NCI-H2171 (cell line): ENCODE measurements at places on chromosomes 16 and 17.

DNA sequence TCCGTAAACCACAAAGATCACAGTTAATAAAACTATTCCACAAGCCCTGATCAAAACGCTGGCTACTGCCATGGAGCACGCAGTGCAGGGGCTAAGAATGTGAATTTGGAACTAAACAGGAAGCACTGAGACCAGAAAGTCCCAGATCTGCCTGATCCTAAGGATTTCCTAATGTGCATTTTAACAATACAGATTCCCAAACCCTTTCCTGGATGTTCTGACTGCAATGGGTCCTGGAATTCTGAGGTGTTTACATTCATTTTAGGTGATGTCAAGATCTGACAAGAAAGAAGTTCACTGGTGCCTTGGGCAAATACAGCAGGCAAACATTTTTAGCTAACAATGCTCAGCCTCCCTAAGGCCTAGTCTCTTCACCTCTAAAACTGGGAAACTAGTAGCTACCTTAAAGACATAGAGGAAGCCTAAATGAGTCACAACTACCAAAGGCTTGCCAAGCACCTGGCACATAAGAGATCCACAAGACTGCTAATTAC, 10.3 kb downstream of the NSMCE1 start:
- DNase-seq = no peak

DNA sequence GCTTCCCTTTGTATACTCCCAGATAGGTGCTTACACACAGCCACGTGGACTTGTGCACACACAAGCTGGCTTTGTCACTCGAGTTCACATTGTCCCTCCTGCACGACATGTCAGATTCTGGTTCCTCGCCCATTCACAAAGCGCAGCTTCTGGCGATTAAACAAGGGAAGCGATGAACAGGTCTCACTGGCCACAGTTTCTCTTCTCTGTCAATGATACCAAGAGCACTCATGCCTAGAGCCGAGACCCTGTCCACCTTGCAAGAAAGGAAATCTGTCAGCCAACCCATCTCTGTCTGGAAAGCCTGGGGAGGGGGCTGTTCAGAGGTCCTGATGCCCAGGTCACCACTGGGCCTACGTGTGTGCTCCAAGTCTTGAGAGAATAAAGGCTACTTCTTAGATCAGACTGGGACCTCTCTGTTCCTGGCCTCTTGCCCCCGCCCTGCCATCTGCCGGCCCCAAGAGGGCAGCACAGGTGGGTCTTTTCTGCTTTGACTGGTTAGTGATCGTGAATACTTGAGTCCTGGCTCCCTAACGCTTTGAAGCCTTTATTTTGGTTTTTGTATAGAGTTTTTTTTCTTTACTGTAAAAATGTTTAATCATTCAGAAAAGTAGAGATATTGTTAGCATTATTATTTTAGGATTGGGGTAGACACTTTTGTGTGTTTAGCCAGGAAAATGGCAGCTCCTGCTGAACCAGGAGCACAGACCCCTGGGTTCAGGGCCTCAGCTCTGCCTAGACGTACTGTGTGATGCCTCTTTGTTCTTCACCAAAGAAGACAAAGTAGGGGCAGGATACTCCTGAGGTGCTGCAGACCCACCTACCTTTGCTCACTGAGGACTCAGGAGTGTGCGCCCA, 104.7 kb downstream of the MRM1 start:
- peak; percentile 18 for DNase-seq

- DNase-seq = no peak
Measured at GRCh38 chr17:57340160-57340981, 84.0 kb downstream of the MSI2 start.

GRCh38 chr16:57544124-57544653, 1.7 kb downstream of the ADGRG5 start:
- no peak for DNase-seq
